Skin of body (tissue), 3 donors: ENCODE measurements at places on chromosomes 2 and 18. TPM values are rescaled to one million over a fixed set of nuclear protein-coding genes. Genes with fewer than 3 reads are reported as not detected.

Gene SPEG
- 10.5 TPM for total RNA-seq

Gene ASIC4
- 0.49 TPM for total RNA-seq

Gene CPO
- 0.89 TPM for total RNA-seq

Gene AQP12A
- total RNA-seq: not detected

Gene SMYD1
- 15.7 TPM for total RNA-seq

Gene TLX2
- not detected for total RNA-seq

Gene OTX1
- 1.1 TPM for total RNA-seq

Gene RAB17
- 0.59 TPM for total RNA-seq

Gene KCNG2
- 0.49 TPM for total RNA-seq

Gene RNU2-63P
- not detected for total RNA-seq

Gene POTEJ
- total RNA-seq: 0.10 TPM

DNA sequence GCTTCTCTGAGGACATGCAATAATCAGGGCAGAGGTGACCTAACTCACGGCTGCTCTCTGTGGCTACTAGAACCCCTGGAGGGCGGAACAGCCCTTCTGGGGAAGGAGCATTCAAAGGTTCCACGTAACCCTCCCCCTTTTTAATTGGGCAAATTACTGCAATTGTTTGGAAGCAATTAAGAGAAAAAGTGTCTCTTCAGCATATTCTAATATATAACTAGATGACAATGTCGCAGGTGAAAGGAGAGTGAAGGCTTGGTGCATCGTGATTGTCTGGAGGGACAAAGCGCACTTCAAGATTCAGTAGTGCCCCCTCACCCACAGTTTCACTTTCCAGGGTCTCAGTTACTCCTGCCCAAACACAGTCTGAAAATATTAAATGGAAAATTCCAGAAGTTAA lies 720.8 kb downstream of the DCDC2C start:
- no peak for DNase-seq

GRCh38 chr2:10325278-10326145 lies 22.8 kb downstream of the HPCAL1 start:
- no peak for DNase-seq

- DNase-seq: no peak
Measured at GRCh38 chr2:167331636-167332232, 443.5 kb downstream of the XIRP2 start.

DNA sequence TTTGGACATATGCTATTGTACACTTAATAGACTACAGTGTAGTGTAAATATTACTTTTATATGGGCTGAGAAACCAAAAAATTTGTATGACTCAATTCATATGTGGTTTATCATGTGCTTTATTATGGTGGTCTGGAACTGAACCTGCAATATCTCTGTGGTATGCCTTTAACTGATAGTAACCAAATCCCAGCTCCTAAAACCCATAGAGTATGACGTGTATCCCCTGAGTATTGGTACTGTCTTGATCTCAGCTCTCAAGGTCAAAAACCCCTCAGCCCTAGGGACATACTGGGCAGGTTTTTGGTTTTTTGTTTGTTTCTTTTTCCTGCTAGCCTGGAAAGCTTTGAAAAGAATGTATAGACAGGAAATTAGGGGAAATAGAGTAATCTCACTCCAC lies 42.2 kb upstream of the ARHGAP15 start:
- DNase-seq: no peak

GRCh38 chr2:226580403-226580802 lies 219.2 kb downstream of the IRS1 start:
- no peak for DNase-seq

DNA sequence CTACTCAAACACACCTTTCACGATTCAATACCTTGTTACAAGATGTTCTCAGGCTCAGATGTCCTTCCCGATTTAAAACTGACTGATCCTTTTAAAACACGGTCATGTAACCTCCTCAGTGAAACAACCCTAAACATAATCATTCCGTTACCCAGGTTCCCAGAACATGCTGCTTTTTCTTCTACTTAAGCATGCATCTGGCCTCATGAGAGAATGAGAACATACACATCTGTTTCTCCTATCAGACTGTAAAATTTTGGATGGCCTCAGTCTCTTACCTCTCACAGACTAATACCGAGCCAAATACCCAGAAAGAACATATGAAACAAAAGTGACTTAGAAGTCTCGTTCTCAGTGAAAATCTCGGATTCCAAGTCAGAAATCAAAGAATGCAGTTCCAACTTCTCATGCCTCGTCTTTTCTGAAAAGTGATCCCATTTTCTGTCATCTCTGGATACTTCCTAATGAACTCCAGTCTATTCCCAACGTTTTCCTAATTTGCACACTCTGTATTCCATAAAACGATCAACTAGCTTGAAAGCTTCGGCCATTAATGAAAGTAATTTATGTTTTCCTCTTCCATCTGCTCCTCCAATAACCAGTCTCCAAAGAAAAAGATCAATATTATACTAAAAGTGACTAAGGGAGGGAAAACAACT lies 919 bp downstream of the SF3B1 start:
- DNase-seq: peak; percentile 72

DNA sequence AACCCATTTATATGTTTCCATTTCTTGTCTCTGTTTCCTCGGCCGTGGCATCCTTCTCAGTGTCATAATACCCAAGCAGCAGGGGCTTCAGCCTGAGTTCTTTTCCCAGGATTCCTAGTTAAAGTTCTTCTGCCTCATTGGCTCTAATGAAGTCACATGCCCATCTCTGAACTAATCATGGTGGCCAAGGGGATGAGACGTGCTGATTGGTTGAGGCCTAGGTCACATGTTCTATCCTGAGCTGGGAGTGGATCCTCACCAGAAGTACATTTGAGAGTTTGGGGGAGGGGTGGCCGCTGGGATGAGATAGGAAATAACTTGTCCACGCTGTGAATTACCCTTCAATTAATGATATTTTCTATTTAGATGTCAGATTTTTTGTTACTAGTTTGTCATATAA lies 3.8 kb upstream of the UGT1A5 start:
- DNase-seq: no peak

DNA sequence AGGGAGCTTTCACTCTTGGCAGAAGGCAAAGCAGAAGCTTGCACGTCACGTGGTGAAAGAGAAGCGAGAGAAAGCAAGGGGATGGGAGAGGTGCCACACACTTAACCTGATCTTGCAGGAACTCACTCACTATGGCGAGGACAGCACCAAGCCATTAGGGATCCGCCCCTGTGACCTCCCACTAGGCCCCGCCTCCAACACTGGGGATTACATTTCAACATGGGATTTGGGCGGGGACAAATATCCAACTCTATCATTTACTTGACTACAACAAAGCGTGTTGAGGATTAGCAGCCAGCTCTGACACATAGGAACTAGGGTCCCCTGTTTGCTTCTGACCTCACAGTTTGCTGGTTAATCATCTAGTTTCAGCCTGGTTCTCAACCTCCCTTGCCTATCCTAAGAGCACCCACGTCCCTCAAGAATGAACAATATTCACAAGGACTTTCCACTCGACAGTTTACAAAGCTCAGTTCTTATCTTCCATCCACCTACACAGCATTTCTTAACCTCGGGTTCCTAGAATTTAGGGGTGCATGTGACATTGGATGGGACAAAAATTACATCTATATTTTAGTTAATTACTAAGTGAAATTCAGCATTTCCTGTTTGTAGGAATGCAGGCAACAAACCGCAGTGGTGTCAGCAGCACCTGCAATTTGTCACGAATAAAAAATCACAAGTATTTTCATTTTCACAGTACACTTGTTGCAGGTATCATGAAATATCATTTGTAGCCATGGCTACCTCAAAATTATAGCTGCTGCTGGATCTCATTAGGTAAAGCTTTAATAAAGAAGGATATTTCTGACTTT lies 36.0 kb downstream of the LBH start:
- DNase-seq: no peak

GRCh38 chr2:237353215-237353614 lies 60.7 kb downstream of the COL6A3 start:
- no peak for DNase-seq

GRCh38 chr2:95234286-95234785 lies 27.0 kb downstream of the ZNF892 start:
- no peak for DNase-seq

DNA sequence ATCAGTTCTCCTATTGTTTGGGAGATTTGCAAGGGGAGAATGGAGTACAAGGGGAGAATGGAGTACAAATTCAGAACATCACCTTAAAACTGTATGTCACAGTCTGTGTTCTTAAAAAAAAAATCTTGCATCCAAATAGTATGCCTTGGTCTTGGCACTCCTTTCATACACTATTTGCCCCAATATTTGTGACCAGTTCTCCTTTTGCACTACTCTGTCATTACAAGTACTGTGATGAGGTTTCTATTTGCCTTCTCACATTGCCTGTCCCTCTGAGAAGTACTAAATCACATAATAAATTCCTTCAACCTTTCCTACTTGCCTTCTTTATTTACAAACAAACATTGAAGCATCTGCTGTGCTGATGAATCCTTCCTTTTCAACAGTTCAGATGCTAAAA lies 36.0 kb upstream of the NCK2 start:
- DNase-seq: no peak

GRCh38 chr2:202944408-202944807 lies 32.3 kb downstream of the CARF start:
- no peak for DNase-seq

DNA sequence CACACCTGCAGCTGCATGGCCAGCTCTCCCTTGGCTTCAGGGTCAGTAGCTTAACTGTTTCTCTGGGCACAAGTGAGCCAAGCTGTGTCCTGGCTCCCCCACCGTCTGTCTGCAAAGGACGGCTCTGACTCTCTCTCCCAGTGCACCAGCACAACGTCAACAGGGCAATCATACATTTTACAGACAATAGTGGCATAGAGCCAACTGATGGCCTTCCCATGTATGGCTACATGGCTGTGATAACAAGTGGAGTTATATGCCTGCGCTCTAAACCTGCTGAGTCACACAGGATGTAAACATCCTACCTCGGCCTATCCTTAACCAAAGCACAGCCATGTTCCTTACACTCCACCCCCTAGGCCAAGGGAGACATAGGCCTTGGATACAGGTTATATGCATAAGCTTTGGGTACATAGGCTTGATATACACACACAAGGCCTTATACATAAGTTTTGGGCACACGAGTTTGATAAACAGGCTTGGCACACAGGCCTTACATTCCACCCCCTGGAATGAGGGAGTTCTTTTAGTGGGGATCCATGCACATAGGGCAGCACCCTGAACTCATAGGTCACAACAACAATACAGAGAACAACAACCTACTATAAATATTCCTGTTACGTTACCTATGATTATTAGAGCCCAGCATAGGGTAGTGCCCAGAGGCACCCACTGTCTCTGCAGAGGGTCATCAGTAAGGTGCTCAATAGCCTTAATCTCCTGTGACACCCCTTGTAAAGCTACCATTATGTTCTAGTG lies 17.7 kb downstream of the PHOSPHO2 start:
- DNase-seq: no peak
